ENCODE measurements at places on chromosomes 12 and 14.

GRCh38 chr12:84502907-84503787 lies 409.5 kb downstream of the SLC6A15 start:
- no peak for DNase-seq

DNA sequence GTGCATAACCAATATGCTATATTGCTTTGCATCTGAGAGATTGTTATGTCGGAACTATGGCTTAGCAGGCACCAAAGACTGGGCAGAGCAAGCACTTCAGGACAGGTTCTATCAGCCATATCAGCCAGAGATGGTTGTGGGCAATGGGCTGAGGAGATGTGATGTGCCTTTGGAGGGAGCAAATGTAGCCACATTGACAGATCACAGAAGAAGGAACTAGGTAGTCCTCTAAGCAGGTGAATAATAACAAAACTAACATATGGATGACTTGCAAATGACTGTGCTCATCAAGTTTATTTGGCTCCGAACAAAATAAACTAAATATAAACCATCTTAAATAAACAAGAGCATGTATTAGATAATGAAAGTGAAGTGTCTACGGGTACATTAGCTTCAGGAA lies 291.7 kb downstream of the RMST start:
- DNase-seq = no peak

- peak; percentile 58 for DNase-seq
Measured at GRCh38 chr12:93502802-93503623, 35.7 kb downstream of the MRPL42 start.

GRCh38 chr14:20493634-20494033 lies 11.7 kb upstream of the RNASE10 start:
- no peak for DNase-seq

DNA sequence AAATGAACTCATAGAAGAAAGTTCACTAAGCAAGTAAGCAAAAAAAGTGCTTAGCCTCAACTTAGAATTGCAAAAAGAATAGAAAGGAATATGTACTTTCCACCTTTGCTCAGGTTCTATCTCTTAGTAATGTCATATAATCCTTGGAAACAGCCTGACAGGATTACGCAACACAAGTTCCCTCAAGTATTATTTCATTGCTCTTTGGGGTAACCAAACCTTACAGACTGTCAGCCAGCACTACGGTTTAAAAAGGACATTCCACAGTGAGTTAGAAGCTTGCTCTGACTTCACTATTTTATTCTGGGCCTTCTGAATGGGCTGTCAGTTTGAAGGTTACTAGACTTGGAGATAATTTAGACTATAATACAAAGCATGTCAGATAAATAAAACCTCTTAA lies 264.0 kb downstream of the ATXN7L3B start:
- no peak for DNase-seq

DNA sequence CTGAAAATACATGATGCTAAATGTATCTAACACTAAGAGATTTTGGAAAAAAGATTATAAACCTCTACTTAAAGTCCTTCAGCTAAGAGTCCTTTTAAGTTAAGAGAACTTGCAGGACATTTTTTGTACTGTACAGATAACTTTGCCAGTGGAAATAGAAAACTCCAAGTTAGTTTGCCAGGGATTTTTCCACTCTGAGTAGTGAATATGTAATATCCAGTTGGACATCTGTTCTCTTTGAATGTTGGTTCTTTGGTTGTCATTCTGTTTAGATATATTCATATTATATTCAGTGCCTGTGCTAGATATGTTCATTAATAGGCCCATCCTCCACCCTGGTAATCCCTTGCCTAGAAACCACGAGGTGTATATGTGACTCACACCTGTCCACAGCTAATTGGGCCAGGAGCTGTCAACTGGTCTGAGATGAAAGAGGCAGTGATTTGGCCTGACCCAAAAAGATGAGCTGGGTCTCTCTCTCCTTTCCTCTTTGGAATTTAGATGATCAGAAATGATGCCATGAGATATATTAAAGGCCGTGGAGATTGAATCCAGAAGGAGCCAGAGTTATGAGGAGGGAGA lies 261.0 kb upstream of the LRIG3 start:
- no peak for DNase-seq

DNA sequence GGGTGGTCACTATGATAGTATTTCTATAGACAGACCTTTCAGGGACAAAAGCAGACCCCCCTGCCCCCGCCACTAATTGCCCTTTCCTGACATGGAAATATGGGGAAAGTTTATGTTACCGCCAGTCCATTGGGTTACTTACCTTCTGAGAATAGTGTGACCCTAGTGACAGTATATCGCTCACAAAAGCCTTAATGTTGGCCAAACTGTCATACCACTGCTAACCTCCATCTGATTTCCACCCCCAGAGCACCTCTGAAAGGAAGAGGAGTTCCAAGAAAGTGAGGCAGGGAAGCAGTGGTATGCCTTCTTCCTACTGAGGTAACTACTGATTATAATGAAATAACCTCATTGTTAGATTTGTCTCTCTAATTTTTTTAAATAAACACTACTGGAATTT lies 67.5 kb upstream of the CCDC91 start:
- DNase-seq = no peak

DNA sequence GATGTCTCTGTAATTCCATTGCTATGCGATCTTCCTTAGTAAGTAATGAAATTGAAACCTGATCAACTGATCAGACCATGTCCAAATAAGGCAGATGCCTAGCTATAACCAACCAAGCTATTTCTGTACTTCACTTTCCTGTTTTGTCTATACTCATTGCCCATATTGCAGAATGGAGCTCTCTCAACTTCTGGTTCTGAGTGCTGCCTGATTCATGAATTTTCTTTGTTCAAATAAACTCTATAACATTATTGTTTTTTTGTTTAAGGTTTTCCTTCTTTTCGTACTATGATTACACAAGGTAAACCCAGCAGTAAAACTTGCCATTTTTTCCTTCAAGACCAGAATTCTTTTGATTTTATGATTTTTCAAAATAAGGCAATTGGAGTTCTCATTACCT lies 16.3 kb downstream of the COX16 start:
- DNase-seq = no peak

- no peak for DNase-seq
Measured at GRCh38 chr14:95189367-95190132, 32.2 kb upstream of the DICER1 start.

DNA sequence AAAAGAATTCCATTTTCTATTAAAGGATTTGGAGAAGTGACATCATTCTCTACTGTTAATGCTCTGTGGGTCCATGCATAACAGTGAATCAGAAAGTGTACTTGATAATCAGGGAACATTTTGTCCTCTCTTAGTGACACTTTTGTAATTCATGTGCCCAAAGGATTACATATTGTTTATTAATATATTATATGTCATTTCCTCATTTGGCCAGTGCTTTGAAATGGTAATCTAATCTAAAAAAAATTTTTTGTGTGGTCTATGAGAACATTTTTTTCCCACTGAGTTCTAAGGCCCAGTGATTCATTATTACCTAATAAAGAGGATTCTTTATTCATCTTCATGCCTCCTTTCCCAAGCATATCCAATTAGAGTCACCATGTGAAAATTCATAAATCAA lies 79.7 kb upstream of the MYF6 start:
- DNase-seq = no peak

DNA sequence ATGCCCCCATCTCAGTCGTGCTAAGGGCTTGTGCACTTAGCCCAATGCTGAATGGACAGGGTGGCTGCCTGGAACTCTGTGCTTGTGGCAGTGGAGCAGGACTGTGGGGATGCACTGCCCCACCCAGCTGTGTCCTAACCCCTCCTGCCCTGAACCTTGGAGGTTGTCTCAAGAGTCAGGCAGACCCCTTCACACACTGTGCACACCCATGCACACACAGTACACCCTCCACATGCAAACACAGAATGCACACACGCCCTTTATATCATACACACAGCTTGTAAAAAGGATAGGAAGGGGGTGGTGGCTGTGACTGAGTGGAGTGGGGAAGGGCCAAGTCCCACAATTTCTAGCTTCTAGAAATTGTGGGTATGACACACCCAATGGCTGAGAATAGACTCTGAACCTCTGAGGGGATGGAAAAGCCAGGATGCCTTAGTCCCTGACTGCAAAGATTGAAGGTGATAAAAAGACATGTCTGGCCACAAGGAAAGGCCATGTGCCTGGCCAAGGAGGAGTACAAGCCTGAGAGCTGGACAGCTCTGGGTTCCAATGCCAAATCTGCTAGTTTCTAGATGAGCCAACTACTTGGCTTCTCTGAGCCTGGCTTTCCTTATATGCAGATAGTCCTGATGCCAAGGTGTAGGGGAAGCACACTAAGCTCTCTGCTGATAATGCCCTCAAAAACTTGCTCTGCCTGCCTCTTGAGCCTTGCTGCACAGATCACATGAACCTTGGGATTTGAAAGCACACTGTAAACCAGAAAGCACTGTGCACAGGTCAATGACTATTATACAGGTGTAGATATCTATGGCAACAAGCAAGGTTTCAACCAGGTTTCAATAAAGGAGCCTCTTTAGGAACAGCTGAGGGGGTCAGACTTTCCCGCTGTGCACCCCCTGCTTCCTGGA lies 8.4 kb downstream of the KRT8 start:
- no peak for DNase-seq

DNA sequence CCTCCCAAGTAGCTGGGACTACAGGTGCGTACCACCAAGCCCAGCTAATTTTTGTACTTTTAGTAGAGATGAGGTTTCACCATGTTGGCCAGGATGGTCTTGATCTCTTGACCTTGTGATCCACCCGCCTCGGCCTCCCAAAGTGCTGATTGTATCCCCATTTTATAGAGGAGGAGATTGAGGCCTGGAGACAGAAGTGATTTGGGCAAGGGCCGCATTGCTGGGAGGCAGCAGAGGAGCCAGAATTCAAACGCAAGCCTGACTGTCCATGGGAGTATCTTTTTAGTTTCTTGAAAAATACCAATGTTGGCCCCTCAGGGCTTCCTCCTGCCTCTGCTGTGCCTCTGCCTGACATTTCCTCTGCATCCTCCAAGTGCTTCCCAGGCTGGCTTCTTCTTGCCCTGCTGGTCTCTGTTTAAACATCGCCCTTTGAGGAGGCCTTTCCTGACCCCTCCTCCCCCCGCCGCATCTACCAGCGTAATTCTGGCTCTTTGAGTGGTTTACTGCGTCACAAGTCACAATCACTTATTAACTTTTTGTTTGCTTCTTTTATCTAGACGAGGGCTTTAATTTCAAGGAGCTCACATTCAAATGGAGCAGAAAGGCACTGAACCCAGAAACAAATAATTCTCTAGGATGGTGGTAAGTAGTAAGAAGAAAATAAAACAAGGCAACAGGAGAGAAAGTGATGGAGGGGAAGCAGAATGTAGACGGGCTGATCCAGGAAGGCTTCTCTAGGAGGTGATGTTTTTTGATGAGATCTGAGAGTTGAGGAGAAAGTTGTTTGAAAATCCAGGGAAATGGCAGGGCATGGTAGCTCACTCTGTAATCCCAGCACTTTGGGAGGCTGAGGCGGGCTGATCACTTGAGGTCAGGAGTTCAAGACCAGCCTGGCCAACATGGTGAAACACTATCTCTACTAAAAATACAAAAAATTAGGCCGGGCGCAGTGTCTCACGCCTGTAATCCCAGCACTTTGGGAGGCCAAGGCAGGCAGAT lies 91.0 kb upstream of the MED13L start:
- DNase-seq = no peak
